T-cell (primary cell): ENCODE measurements at places on chromosomes 3 and 15. TPM values are rescaled to one million over a fixed set of nuclear protein-coding genes. Genes with fewer than 3 reads are reported as not detected.

Gene SKOR1
- total RNA-seq = 1.3 TPM

Gene GPR160
- total RNA-seq = 8.4 TPM

Gene WDR49
- total RNA-seq = 0.66 TPM

Gene STARD9
- total RNA-seq = 8.8 TPM

Gene TIGIT
- 38.0 TPM for total RNA-seq

Gene TUSC7
- not detected for total RNA-seq

Gene CCRL2
- 2.0 TPM for total RNA-seq

Gene HLTF
- 25.4 TPM for total RNA-seq

Gene DMXL2
- total RNA-seq = 4.6 TPM

Gene MCF2L2
- 5.7 TPM for total RNA-seq

Gene CCR4
- total RNA-seq = 85.4 TPM

Gene SEMA7A
- 3.1 TPM for total RNA-seq

Gene CCK
- not detected for total RNA-seq

Gene CX3CR1
- total RNA-seq = 1.9 TPM

Gene CAPN3
- 19.8 TPM for total RNA-seq

Gene ONECUT1
- not detected for total RNA-seq

Gene NEK10
- 1.2 TPM for total RNA-seq

Gene SCN11A
- 0.08 TPM for total RNA-seq

Gene FYCO1
- 30.1 TPM for total RNA-seq

Gene BCL2A1
- 26.2 TPM for total RNA-seq

Gene TEX55
- not detected for total RNA-seq

Gene SH2D7
- not detected for total RNA-seq

Gene MYLK
- total RNA-seq = 0.40 TPM

Gene SLCO2A1
- 0.18 TPM for total RNA-seq

Gene RASL12
- not detected for total RNA-seq

Gene GALNT15
- 0.06 TPM for total RNA-seq

Gene GTPBP8
- 31.3 TPM for total RNA-seq

Gene THSD4
- total RNA-seq = 0.18 TPM

Gene SOX14
- not detected for total RNA-seq

Gene IL16
- total RNA-seq = 143 TPM

Gene AGTR1
- not detected for total RNA-seq

Gene IL17RD
- 0.05 TPM for total RNA-seq

Gene IMPG2
- total RNA-seq = 0.56 TPM

Gene LYZL4
- not detected for total RNA-seq

Gene SNRPN
- 119 TPM for total RNA-seq

Gene BTLA
- total RNA-seq = 16.9 TPM

Gene GOLGA8S
- total RNA-seq = 0.32 TPM

Gene ZDHHC23
- 7.1 TPM for total RNA-seq

Gene SLC2A2
- 0.16 TPM for total RNA-seq

Gene LEO1
- total RNA-seq = 19.1 TPM

Gene AMIGO3
- total RNA-seq = 0.26 TPM

Gene RPL29
- 1,518 TPM for total RNA-seq

Gene CYP1A2
- total RNA-seq = not detected

Gene ASB14
- total RNA-seq = not detected

Gene COL8A1
- total RNA-seq = 0.15 TPM

Gene LDHAL6B
- total RNA-seq = not detected

Gene DNAH1
- total RNA-seq = 72.0 TPM

Gene TMEM87A
- 44.0 TPM for total RNA-seq
